Activated T-helper 9 cell treated with anti-CD3 and anti-CD28 coated beads, Interleukin-2, amount 50 U/mL, for 16 hours (primary cell): ENCODE measurements at places on chromosomes 5 and 9.

- no peak for DNase-seq
These were observed 215.7 kb downstream of the SEMA6A start for GRCh38 chr5:116358911-116359418.

DNA sequence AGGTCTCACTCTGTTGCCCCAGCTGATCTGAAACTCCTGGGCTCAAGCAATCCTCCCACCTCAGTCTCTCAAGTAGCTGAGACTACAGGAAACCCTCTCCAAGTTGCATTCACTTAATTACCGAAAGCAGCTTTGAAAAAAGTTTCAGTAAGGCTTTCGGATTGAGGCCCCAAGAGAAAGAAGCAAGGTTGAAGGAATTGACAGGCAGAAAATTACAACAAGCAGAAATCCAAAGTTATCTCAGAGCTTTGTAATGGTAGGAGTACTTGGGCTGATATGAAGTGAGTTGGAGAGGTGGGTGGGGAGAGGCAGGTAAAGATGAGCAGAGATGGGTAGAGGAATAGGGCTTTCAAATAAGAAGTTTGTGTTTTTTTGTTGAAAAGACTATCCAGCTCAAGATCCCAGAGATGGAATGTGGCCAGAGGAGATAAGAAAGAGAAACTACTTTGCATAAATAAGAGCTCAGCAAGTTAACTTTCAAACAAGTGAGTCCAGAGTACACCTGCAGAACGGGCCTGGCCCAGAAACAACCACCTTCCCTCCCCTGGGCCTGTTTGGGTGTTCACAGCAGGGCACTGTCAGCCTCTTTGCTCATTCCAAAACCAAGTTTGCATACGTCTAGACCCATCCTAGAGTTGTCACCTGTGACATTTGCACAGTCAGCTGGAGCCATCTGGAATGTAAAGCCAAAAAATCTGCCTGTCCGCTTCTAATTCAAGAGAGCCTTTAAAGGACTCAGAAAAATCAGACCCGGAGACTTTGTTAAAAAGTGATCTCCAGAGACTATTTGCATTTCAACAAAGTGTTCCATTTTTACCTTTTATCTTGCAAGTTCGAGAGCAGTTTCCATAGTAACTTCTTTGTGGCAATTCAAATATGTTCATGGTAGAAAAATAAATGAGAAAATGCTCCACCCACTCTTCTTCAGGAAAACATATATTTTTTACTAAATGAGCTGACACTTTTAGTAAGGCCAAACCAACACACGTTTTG is 2.2 kb upstream of the CLINT1 start:
- no peak for DNase-seq

- no peak for DNase-seq
These were observed 21.0 kb upstream of the TOR1B start for GRCh38 chr9:129781981-129782380.

GRCh38 chr5:178465861-178466288 is 124.3 kb downstream of the COL23A1 start:
- no peak for DNase-seq

GRCh38 chr5:27944471-27944870 is 906.1 kb upstream of the CDH9 start:
- DNase-seq = no peak
